ENCODE measurements at places on chromosomes 2 and 18. TPM values are rescaled to one million over a fixed set of nuclear protein-coding genes. Genes with fewer than 3 reads are reported as not detected.

Gene LIPT1
- total RNA-seq = 3.3 TPM

Gene GMCL1
- total RNA-seq = 18.1 TPM

Gene TNS1
- 1.8 TPM for total RNA-seq

DNA sequence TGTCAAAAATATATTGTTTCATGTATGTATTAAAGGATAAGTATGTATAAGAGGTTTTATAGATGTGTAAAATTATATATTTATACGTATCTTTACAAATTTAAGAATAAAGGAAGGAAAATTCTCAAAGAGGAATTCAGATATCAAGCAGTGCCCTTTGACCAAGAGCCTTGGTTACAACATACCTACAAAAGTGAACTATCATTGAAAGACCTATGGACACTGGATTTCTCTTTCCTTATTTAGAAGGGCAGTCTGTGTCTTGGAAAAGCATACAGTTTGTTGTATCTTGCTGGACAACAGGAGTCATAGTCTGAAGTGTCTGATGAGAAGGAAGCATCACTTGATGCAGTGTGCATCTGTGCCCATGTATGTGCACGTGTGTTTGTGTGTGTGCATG lies 21.8 kb upstream of the USP40 start:
- DNase-seq = no peak

- peak; percentile 1 for DNase-seq
These were observed 121.1 kb downstream of the HDAC4 start for GRCh38 chr2:239279508-239280295.

- DNase-seq = no peak
These were observed 77.2 kb upstream of the TLK1 start for GRCh38 chr2:171237751-171238505.

- DNase-seq = peak; percentile 55
These were observed at the start of gene CCBE1 for GRCh38 chr18:59697236-59697932. Gene CCBE1 (minus strand): TSS chr18:59697423.

GRCh38 chr18:44793194-44793593 lies 112.5 kb downstream of the SETBP1 start:
- DNase-seq = no peak

GRCh38 chr2:218961229-218961628 lies 1.8 kb downstream of the CDK5R2 start:
- DNase-seq = no peak

Measured in activated CD8-positive, alpha-beta T cell treated with anti-CD3 and anti-CD28 coated beads for 36 hours (primary cell).